M059J (cell line): ENCODE measurements at places on chromosomes 6 and 20.

- DNase-seq: peak; percentile 92
These were observed 517.4 kb upstream of the JARID2 start for GRCh38 chr6:14728396-14729024.

GRCh38 chr6:2245103-2245876, at the start of gene GMDS:
Gene GMDS (minus strand): TSS chr6:2245605.
- DNase-seq: peak; percentile 89

DNA sequence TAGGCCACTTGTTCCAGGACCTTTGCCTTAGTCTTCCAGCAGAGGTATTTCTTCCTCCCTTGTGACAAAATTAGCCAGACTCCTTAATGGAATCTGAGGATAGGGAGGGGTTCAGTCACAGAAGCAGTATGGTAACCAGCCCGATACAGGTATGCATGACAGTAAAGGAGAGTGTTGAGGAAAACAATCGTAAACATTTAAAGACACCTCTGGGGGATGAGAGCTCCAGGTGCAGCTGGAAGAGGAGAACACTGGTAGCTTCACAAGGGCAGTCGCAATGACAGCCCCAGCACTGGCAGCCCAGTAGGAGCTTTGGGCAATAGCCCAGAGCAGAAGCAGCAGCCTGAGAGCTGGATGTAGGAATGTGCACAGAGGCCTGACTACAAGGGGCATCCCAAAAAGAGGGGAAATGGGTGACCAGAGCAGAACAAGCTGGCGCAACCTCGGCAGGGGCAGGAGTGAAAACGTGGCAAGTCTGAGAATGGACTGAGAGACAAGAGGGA, 344.9 kb upstream of the JAG1 start:
- DNase-seq: no peak

GRCh38 chr6:98644063-98644462, 190.3 kb upstream of the POU3F2 start:
- no peak for DNase-seq

DNA sequence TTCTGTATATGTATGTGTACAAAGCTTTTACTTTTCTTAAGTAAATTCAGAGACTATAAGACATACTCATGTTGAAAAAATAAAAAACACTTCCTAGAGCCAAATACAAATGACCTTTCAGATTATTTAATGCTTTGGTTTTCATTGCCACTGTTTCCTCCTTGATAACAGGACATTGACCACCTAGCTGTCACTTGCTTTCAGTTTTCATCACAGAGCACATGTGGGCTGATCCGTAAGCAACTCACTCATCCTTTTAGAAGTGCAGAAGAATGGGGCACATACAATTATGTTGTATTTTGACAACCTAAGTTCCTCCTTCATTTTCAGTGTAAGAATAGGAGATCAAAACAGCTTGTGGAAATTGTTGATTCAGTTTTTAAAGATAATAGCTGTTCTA, 6.2 kb downstream of the ZBTB2 start:
- DNase-seq: no peak

GRCh38 chr6:23523771-23524170, 602.2 kb upstream of the NRSN1 start:
- no peak for DNase-seq

GRCh38 chr20:48530957-48531356, 296.8 kb downstream of the PREX1 start:
- DNase-seq: peak; percentile 75

- peak; percentile 58 for DNase-seq
These were observed 79.7 kb upstream of the MYLIP start for GRCh38 chr6:16049168-16049567.

- peak; percentile 69 for DNase-seq
These were observed 511 bp downstream of the VARS1 start for GRCh38 chr6:31794866-31795615.

GRCh38 chr6:169199625-169200335, 53.9 kb downstream of the THBS2 start:
- DNase-seq: no peak

- peak; percentile 33 for DNase-seq
These were observed 17.1 kb downstream of the MYLIP start for GRCh38 chr6:16146028-16146427.

- DNase-seq: peak; percentile 60
These were observed 122.2 kb downstream of the FYN start for GRCh38 chr6:111750753-111751673.

DNA sequence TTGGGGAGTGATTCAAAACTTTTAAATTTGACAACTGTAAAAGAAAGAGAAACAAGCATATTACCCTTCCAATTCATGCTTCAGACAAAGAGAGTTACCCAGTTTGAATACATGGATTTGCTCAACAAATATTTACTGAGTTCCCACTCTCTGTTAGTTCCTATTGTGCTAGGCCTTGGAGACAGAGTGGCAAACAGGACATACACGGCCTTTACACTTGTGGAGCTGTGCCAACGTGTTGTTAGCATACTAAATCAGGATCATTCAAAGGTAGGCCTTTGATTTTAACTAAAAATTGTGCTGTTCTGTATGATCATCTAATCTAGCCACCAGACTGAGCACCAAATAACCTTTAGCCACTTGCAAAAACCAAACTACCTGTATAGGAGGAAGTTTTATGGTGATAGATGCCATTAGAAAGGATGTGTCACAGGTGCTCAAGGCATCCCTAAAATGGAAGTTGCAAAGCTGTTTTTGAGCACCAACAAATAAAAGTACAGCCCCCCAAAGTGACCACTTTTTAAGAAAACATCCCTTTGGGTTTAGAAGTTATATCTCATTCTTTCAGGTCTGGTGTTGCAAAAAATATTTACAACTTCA, 84.5 kb downstream of the CHD6 start:
- no peak for DNase-seq

DNA sequence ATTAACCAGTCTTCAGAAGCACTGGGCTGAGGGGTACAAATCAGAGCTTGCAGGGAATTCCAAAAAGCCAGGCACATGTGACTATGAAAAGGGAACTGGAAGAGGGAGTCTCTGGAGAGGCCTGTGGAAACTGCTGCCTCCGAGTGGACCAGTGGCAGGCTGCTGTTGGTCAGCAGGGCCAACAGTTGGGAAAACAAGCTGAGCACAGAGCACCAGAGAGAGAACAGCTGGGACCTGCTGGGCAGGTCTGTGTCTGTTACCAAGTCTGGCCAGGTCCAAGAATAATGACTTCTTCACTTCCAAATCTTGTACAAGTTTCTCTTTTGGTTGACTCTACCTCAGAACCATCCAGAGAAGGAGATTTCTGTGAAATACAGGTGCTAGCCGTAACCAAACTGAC, 81.4 kb downstream of the LIN28B start:
- DNase-seq: no peak

DNA sequence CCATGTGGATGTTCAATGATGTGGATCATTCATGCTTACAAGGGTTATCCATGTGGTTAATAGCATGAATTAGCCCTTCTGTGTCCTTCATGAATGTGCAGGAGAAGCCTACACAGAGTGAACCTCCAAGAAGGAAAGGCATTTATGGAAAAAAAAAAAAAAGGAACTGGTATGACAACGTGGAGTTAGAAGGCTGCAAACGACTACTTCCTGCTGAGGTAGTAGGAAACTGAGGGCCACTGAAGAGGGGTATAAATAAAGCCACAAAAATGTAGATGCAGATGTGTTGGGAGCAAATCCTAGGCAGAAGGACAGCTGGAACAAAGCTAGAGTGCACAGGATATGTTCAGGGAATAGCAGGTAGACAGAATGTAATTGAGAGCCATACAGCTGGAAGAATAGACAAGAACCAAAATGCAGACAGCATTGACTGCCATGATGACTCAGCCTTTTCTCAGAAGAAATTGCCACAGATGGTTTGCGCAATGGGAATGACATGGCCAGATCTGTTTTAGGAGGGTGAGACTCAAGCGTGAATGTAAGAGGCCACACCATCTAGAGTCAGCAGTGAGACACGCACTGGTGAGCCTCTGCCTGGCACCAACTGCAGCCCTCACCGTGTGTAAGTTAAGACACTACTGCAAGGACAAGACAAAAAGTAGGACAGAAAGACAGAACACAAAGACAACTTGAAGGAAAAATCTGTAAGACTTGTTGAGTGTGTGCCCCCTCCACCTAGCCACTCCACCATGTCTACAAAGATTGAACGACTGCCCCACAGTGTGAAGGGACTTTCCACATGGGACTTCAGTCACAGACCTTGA, 79.8 kb downstream of the KIF13A start:
- peak; percentile 100 for DNase-seq

GRCh38 chr6:30490026-30490876, 942 bp downstream of the HLA-E start:
- peak; percentile 50 for DNase-seq

GRCh38 chr20:1539816-1540419, 17.6 kb downstream of the SIRPD start:
- DNase-seq: peak; percentile 32

DNA sequence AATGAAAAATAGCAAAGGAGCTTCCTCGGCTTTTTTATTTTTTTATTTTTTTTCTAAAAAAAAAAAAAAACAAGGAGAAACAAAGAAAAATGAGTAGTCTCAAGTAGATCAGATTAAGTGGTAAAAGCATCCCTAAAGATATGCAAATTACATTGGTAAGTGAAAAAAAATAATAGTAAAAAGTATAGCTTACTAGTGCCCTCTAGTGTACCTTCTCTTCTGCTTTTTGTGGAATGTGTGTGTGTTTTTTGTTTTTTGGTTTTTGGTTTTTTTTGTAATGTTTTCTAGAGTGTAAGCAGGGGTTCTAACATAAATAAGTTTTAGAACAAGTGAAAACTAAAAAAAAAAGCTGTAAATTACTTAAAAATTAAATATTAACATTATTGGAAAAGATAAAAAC, 1062.0 kb downstream of the HACE1 start:
- peak; percentile 1 for DNase-seq

DNA sequence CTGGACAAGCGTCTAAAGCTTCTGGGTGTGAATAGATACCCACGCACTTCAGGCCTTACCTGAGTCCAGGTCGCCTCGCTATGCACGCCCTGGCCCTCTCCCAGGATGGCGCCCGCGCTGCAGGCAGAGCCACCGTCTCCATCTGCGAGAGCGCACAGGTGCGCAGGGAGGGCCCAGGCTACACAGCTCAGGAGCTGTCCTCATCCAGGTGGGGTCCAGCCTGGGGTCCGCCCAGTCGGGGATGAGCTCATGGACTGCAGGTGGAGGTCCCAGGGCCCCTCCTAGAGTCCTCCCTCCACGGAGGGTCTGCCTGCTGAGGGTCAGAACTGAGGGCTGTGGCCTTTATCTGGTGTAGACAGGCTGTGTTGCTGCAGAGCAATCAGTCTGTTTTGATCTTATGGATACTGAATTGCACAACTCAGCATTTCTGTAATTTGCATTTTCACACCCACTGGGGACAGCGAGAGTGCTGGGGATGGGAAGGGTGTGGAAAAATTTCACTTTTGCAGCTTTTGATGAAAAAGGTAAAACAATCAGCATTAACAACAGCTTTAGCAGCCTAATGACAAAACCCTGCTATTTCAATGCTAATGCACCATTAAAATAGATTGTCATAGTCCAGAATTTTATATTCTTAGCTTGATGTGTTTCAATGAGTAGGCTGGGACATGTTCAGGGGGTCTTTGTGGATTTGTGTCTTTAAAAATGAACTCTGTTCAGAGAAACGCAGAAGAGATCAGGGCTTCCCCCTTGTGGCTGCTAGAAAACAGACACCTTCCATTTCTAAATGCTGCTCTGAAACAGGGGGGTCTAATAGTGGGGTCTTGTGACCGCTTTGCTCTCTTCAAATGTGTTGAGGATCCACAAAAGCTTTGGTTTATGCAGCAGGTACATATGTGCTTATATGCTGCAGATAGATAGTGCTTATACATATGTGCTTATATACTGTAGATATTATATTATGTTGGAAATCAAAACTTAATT, 77.8 kb upstream of the PHACTR3 start:
- DNase-seq: no peak

- DNase-seq: peak; percentile 53
These were observed 49.2 kb upstream of the CST5 start for GRCh38 chr20:23928788-23929187.

- DNase-seq: no peak
These were observed 9.6 kb upstream of the MOXD1 start for GRCh38 chr6:132410830-132411229.

DNA sequence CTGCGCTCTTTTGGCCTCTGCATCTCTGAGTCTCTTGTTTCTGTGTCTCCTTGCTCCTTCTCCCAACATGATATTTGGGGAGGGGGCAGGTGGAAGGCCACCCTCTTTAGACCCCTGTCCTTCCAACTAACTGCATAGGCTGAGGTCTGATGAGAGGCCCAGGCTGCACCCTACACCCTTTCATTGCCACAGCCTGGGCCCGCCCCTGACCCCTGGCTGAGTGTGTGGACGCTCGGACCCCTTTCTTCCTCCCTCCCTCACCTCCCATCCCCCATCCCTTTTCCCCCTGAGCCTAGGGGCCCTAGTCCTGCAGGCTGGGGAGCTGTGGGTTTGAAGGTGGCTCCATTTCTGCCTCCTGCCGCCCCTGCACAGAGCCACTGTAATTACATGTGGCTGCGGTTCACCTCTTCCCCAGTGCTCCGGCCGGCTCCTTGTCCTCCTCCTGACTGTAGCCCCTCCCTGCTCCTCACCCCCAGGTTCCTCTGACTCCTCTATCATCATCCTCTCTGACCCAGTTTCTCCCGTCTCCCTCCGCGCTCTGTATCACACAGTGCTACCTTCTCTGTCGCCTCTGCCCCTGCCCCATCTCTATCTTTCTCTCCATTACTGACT, 6.8 kb downstream of the MDFI start:
- no peak for DNase-seq

GRCh38 chr20:50317609-50318008, 127.0 kb downstream of the CEBPB start:
- no peak for DNase-seq

GRCh38 chr6:9810286-9810685, 604.6 kb downstream of the TFAP2A start:
- no peak for DNase-seq

DNA sequence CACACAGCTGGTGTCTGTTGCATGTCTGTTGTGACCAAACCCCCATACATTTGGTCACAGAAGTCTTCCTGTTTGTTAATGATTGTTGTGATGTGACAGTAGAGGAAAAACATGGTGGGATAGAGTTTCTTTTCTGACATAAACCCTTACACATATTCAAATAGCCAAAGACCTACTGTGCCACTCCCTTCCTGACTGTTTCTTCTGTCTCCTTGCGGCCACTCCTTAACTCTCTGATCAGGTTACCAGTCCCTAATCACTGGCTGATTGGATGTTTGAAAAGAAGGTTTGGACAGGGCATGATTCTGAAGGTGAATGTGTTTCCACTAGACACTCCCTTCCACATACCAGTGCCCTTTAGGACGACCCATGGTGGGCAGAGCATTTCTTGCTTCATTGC, 101.2 kb downstream of the SCP2D1 start:
- DNase-seq: no peak

DNA sequence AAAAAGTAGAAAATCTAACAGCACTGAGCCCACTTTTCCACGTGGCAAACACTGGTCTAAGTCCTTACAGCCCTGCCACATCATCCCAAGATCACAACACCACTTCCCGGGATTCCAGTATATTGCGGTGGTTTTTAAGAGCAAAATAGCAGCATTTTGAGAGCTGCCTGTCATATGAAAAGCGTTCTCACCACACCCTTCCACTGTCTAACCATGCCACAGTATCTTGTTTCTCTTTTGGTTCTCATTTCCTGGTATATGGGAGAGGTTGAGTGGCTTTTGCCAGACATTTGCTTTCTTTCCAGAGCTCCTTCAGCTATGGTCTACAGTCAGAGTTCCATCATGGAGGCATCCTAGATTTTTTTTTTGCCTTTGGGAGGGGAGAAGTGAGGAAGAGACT, 243.0 kb downstream of the TSHZ2 start:
- peak; percentile 62 for DNase-seq

- no peak for DNase-seq
These were observed 115.5 kb downstream of the DLGAP4 start for GRCh38 chr20:36421641-36422040.
